ENCODE measurements at places on chromosomes 4 and X.

GRCh38 chr4:183383606-183384005 lies 60.8 kb upstream of the CDKN2AIP start:
- DNase-seq, result no peak

- no peak for DNase-seq
These were observed 65.2 kb downstream of the FBXO8 start for GRCh38 chr4:174218127-174218790.

GRCh38 chrX:72243472-72243871 lies 4.6 kb upstream of the ERCC6L start:
- no peak for DNase-seq

DNA sequence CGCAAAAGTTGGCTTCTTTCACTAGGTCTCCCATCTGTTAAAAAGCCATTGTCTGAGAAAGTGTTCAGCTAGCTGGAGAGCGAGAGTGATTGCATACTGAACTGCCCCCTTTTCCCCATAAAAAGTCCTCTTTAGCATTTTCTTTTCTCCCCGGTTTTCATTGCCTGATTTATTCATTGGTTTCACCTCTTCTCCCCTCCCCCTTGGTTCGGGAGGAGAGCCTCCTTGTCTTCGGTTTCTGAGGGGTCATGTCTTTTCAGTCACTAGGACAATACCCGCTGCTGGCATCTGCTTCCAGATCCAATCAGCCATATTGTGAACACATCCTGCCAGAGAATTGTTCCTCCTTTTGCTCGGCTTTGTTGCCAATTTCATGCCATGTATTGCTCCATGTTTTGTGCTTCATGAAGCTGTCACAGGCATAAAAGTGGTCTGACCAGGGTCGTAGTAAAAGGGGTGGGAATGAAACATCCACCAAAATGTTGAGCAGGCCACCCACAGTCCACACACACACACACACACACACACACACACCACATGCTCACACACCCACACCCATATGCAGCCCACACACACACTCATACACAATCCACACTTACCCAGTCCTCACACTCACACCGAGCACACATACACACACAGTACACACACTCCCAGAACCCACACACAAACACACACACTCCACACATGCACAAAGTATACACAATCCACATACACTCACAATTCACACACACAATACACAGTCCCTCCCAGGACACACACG lies 136.0 kb downstream of the NKX6-1 start:
- DNase-seq, result no peak

- DNase-seq, result no peak
These were observed 37.1 kb upstream of the LEF1 start for GRCh38 chr4:108205859-108206258.

DNA sequence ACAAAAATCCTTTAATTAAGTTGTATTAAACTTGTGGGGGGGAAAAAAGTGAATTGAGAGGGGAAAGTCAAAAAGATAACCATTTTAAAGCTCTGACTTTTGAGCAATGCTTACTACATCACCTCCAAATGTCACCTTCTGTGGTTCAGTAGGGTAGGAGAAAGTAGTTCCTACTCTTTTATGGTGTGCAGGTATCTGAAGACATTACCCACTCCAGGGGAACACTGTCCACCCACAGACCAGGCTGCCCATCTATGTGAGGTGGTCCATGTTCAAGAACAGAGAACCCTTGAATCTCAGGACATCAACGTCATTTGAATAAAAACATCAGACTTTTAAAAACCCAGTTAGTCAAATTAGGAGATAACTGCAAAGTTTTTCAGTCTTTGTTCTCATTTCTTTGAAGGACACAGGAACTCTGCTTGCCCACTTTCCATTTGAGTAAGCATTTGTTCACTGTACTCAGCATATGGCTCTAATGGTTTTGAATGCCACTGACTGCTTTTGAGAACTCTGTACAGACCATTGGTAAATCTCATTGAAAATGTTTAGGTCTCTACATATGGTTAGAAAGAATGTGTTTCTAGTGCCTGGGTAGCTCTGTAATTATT lies 18.4 kb downstream of the NMU start:
- DNase-seq, result no peak

- DNase-seq, result peak; percentile 70
These were observed 6.7 kb downstream of the APOO start for GRCh38 chrX:23901060-23901459.

GRCh38 chrX:115392031-115392430 lies 102.5 kb downstream of the LUZP4 start:
- DNase-seq, result no peak

GRCh38 chrX:119235872-119236622 lies at the start of gene PGRMC1:
TSS of gene PGRMC1 (plus strand) at chrX:119236285. CDS start at chrX:119236364, 79 bp downstream.
- DNase-seq, result peak; percentile 92

DNA sequence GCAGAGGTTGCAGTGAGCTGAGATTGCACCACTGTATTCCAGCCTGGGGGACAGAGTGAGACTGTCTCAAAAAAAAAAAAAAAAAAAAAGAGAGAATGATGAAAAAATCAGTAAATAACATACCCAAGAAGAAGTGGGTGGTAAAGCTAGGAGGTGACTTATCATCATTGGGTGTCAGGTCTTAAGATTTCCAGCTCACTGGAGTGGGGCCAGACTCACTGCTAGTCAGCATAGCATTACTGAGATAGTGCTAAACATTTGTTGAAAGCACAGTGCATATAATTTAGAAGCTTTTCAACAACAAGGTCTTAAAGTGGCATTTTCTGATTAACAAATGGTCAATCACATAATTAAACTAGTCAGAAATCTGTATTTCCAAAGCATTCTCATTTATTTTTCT lies 221.8 kb upstream of the GYPA start:
- no peak for DNase-seq

- no peak for DNase-seq
These were observed 64.0 kb upstream of the WDR1 start for GRCh38 chr4:10180603-10180926.

- DNase-seq, result no peak
These were observed 82.8 kb upstream of the VEGFC start for GRCh38 chr4:176875446-176875930.

GRCh38 chrX:39772057-39772832 lies 325.5 kb downstream of the BCOR start:
- DNase-seq, result peak; percentile 60

DNA sequence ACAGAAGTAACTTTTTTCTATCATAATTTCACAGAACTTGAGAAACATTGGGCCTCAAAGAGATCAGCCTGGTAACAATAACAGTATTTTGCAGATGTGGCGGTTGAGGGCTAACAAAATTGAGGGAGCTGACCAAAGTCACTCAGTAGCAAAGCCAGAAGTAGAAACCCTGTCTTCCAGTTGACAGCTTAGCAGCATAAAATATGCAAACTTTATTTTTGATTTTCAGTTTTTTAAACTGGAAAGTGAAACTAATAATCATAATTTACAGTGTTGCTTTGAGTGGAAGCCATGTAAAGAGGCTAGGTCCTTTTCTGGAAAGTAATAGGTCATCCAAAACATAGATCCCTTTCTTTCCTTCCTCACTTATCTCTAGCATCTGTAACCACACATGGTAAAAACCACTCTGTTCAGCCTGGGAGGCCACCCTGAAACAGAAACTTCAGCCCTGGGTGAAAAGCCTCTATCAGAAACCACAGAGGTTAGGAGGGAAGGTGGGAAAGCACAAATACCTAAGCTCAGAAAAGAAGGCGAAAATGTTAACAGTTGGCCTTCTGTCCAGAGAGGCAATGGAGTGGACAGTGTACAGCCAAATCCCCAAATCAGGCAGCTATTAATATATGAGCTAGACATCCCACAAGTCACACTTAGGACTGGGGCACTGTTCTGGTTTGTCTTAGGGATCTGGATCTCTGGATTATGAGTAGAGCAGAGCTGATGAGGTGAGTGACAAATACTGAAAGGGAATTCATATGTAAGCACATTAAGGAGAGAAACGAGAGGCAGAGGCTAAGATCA lies 61.1 kb upstream of the ARSJ start:
- DNase-seq, result no peak

- DNase-seq, result peak; percentile 7
These were observed 13.9 kb downstream of the TMEM165 start for GRCh38 chr4:55409468-55410171.

DNA sequence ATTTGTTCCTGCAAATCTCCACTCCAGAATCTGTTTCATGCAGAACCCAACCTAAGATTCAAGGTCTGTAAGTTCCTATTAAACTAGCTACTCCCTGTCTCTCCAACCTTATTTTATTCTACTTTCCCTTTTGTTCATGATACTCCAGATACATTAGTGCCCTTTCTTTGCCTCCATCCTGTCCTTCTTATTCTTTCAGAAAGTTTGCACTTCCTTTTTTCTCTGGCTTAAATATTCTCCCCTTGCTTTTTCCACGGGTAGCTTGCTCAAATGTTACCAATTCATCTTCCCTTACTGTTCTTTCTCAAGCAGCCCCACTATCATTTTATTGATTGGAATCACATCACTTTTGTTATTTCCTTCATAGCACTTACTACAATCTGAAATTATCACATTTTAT lies 72.1 kb downstream of the CAMK2D start:
- no peak for DNase-seq

GRCh38 chr4:25107827-25108516 lies 52.3 kb downstream of the SEPSECS start:
- no peak for DNase-seq

DNA sequence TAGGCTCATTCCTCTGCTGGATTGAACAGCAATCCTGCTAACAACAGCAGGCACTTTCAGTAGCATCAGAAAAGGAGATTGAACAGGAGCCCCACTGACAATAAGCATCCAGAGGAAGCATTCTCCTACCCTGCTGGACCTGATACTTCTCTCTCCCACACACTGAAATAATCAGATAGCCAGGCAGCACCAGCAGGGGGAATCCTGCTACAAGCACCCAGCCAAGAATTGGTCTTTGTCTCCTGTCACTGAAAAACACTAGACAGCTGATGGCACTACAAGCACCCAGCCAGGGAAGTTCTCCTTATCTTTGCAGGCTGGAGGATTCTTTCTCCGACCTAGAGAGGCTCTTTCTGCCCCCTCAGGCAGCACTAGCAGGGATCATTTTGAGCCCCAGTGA lies 444.3 kb upstream of the GRIA3 start:
- DNase-seq, result no peak

- DNase-seq, result no peak
These were observed 177.1 kb upstream of the TET2 start for GRCh38 chr4:104969394-104970082.

DNA sequence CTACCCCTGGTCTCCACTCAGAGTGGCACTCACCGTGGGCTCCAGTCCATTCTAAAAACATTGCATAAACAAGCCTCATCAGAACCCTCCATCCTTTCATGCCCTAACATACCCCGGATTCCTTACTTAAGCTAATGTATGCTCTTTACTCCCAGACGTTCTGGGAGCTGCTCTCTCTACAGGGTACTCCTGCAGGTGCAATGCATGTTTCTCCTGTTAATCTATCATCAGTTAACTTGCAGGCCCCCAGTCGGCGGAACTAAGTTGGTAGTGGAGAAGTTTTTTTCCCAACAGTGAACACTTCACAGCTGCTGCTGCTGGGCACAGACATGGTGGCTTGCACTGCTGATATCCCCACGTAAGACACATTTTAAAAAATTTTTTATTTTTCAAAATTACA lies 161.6 kb upstream of the FAT1 start:
- DNase-seq, result no peak

- no peak for DNase-seq
These were observed 399.8 kb upstream of the MAD2L1 start for GRCh38 chr4:120466429-120466828.

DNA sequence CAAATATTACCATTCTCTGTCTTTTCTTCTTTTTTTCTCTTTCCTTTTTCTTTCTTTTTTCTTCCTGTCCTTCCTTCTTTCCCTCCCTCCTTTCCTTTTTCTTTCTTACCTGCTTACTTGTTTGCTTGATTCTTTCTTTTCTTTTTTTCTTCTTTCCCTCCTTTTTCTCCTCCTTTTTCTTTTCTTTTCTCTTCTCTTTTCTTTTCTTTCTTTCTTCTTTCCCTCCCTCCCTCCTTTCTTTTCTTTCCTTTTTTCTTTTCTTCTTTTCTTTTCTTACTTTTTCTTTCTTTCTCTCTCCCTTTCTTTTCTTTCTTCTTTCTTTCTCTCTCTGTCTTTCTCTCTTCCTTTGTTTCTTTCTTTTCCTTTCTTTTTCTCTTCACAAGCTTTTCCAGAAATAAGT lies 697.4 kb upstream of the ADGRL3 start:
- DNase-seq, result no peak

DNA sequence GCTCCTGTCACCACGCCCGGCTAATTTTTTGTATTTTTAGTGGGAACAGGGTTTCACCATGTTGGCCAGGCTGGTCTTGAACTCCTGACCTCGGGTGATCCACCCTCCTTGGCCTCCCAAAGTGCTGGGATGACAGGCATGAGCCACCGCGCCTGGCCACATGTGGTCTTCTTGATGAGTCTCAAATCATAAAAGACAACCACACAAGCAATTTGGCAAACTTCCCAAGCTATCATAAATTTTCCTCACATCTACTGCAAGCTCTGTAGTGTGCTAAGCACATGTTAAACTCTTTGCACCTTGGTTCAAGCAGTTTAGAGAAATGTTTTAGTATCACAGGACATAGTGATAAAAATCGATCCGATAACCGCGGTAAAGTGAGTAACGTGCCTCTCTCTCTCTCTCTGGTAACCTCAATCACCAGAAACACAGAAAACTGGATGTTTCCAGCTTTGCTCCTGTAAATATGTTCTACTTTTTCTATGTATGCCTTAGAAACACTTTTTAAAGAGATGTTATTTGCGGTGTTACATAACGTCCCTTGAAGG lies 256.8 kb downstream of the DHRSX start:
- DNase-seq, result no peak

DNA sequence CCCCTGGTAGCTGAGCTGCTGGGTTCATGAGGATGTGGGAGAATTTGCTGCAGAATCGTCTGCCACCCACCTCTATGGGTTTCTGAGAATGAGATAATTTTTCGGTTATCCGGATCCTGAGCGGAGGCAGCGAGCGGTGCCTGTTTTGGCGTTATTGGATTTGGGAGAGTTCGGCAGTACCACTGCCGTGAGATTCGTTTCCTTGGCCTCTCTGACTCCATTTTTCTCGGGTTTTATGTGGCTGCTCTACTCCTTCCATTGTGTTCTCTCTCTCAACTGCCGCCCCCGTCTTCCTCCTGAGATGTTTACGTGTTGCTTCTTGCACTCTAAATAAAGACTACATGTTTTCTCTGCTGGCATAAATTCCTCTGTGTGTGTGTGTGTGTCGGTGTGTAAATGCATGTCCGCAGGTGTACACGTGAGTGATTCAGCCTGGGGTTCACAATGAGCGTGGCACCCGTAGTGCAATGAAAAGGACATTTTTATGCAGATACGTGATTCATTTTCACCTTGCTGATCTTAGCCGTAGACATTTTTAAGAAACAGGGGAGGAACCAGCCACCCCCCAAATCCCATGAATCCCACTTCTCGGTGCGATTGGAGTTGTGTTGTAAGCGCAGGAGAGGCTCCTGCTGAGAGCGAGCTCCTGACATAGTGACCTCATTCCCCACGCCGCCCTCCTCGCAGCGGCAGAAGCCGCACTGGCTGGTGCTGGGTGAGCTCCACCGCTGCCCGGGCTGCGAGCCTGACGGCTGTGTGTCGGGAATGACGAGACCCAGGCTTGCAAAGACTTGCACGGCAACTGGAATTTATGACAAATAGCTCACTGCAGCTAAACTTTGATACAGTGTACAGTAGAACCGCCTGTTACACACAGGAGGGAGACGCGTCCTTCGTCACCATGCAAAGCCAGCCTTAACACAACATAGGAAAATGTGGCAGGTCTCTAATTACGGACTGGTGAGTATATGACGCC lies 82.2 kb downstream of the STOX2 start:
- no peak for DNase-seq

GRCh38 chr4:153781717-153782416 lies 7.0 kb downstream of the SFRP2 start:
- no peak for DNase-seq

All from suppressor macrophage treated with lipopolysaccharide for 1 hour (primary cell).